ENCODE measurements at places on chromosomes 7 and 10. TPM values are rescaled to one million over a fixed set of nuclear protein-coding genes. Genes with fewer than 3 reads are reported as not detected.

GRCh38 chr7:141356161-141356560, 195.0 kb upstream of the AGK start:
- DNase-seq, result no peak

GRCh38 chr10:78656417-78657162, 412.2 kb upstream of the ZMIZ1 start:
- no peak for DNase-seq

Gene METTL27
- total RNA-seq, result 3.2 TPM

- no peak for DNase-seq
Observed at GRCh38 chr7:78565784-78566183, 767.2 kb downstream of the PHTF2 start.

DNA sequence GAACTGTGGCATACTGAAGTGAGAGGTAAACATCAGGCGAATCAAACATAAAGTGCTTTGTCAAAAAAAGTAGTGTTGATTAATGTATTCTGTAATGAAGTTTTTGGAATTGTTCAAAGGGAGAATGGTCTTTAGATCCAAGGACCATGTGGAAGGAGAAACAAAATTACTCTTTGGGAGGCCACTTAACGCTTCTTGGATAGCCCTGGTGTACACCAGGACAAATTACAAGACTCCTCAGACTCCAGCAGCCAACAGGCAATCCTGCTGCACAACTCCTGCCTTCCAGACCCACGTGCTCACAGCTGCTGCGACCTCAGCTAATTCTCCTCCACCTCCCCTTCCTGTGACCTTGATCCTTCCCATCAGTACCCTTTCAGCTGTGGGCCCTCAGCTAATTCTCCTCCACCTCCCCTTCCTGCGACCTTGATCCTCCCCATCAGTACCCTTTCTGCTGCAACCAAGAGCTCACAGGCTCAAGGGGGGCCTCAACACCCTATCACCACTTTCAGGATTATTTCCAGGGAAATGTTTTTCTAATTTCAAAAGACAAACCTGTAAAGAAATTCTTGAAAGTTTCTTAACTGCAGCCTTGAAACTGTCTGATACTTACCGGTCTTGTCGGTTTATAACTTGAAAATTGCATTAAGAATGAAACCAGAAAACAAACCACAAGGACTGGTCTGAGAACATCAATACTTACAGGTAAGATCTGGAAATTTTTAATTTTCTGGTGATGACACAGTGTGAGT, 29.7 kb upstream of the DDC start:
- DNase-seq, result no peak

DNA sequence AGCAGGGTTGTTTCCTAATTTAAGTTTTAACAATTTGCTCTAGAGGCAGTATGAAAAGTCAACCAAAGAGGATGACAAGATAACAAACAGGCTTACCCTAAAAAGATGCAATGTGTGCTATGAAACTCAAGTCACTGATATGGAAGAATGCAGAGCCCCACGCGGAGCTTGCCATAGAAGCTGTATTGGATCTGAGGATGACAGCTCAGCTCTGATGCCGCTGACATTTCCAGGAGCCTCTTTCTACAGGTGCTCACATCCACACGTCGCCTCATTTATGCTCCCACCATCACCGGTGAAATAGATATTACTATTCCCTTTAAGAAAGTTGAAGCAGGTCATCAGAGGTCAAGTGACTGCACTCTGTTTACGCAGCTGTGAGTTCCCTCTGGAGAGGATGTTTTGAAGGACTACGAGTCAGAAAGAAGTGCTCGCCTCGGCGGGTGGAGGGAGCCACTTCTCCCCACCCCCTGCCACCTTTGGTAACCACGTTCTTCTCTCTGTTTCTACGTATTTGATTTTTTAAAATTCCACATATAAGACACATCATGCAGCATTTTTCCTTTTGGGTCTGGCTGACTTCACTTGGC, 275.4 kb downstream of the GLRX3 start:
- DNase-seq, result no peak

Gene SYCE1
- total RNA-seq, result not detected

Gene ZNF853
- total RNA-seq, result 5.1 TPM

Gene CFAP70
- total RNA-seq, result 3.4 TPM

- DNase-seq, result no peak
Observed at GRCh38 chr7:3825491-3825890, 524.4 kb downstream of the SDK1 start.

- no peak for DNase-seq
Observed at GRCh38 chr7:142956951-142957623, 5.1 kb downstream of the KEL start.

Gene STK32C
- total RNA-seq, result 3.4 TPM

- DNase-seq, result no peak
Observed at GRCh38 chr10:101355072-101355706, 1.2 kb downstream of the BTRC start.

Gene ADAM12
- total RNA-seq, result 22.8 TPM

DNA sequence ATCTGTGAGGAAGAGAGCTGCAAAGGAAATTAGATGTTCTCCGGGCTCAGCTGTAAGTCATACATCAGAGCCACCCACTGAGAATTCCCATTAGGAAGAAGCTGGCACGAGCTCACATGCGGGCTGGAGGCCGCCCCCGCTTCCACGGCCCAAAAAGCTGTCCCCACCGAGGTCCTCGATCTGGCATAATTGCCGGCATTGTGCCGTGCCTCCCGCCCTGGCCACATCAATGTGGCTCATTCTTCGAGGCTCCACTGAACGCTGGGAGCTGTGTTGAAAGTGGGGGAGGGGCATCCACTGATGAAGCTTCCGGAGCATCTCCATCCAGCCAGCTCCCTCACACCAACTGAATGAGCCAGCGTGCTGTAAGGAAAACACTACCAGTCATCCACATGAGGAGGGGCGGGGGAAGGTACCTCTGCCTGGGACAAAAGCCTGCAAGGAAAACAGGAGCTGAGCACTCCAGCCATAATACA, 173.1 kb downstream of the PTPRN2 start:
- peak; percentile 32 for DNase-seq

DNA sequence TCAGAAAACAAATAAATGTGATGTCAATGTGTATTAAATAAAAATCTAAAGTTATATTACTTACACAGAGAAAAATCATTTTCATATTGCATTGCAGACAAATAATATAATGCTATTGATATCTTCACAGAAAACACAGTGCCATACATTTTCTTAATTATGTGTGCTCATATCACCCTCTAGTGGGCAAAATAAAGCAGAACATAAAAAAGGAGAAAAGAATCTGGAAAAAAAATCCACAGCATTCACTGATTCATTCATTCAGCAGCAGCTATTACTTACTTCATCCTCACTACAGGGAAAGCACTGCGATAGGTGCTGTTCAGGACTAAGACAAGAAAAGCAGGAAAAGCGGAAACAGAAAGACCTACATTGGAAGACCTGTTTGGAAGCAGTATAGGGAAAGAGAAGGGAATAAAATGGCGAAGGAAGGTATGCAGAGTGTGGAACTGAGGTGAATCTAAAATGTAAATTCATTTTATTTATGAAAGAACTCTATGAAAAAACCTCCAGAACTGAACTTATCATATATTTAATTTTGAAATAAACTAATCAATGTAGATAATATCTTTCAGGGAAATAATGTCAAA, 73.2 kb downstream of the POT1 start:
- DNase-seq, result no peak

- peak; percentile 54 for DNase-seq
Observed at GRCh38 chr10:76415554-76415953, 984.1 kb downstream of the LRMDA start.

Gene PHKG1
- total RNA-seq, result 8.9 TPM

DNA sequence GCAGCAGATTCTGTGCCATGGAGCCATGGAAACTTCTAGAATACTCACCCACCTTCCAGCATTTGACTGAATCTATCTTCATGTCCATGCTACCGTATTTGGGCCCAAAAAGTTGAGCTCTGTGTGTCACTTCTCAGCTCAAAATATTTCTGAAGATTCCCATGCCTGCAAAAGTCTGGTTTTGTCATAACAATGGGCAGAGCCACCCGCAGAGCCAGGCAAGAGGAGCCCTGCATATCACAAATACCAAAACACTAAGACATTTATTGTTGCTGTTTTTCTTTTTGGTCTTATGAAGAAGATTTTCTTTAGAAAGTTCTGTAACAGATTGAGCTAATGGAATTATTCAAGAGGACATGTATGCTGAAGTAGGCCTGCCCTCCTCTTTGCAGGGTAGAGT, 68.1 kb downstream of the PRTFDC1 start:
- DNase-seq, result no peak

- DNase-seq, result no peak
Observed at GRCh38 chr7:7861211-7861633, 107.4 kb upstream of the GLCCI1 start.

DNA sequence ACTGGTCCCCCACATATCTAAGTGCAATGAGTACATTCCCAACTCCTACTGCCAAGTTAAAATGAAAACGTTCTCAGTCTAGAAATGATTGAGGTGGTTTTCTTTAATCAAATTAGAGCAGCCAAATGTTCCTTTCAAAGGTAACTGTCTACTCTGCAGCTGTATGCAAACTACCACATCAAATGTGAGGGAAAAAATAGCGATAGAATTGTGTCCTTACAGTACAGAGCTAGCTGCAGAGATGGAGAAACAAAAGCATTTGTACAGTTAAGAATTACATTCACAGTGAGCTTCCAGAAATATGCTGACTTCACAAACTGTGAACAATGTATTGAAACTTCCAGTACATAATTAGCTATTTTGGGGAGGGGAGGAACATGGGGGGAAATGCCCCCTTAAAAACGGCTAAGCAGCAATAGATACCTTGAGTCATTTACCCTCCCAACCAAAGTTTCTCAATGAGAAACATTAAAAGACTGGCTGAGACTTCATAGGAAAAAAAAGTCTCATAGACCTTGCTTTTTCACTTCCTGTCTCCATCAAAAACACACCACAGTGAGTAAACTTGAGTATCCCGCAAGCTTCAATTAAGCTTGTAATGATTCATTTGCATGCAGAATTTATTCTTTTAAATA, 22.9 kb downstream of the CDK6 start:
- no peak for DNase-seq

DNA sequence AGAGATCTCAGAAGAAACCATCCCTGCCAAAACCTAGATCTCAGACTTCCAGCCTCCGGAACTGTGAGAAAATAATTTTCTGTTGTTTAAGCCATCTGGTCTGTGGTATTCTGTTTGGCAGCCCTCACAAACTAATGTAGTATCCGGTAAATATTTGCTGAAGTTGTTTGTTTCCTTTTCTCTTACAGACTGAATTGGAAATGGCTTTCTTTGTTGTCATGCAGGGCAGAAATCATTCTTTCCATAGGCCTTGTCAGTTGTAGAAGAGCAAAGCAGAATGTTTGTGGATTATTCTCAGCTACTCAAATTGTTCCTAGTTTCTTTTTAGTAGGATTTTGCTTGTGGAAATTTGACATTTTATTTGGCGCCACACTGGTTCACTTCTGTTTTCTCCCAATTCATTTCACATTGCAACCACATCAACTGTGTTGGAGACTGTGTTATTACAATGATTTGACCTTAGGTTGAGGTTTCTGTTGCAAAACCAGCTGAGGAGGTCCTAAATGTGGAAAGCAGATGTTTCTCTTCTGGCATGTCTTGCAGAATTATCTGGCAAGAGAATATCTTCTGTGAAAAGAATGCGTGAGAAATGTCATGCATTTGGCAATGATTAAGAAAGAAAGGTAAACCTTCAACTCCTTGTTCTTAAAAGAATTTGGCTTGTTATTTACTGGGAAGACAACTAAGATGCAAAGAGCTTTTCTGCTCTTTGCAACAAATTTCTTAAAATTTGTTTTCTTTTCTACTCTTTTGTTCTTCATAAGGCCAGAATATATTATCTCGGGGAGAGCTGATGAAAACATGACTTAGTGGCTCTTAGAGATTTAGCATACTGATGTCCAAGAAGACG, 25.8 kb downstream of the ACTA2 start:
- DNase-seq, result peak; percentile 97

DNA sequence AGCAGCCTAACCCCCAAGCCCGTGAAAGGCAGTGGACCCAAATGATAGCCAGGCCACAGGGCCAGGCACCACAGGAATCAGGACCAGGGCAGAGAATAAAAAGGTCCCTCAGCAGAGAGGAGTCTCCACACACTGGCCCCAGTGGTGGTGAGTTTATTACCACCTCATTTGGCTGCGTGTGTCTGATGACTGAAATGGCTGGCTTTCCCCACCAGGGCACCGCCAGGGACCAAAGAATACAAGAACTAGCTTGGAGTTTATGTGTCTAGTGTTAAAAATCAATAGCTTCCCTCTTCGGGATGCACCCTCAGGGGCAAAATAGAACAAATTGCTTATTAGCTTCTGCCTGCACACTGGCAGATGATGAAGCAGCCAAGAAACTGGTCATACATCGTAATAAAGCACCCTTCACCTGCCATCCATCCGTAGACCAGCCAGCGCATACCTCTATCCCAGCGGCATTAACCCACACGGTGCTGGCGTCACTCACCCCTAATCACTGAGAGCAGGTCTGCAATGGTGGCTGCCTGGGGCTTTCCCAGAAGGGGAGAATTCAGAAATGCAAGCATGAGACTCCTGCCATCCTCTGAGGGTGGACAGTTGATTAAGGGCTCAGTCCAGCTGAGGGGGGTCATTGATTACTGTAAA, 223.7 kb upstream of the ZMIZ1 start:
- DNase-seq, result no peak

Gene UNCX
- total RNA-seq, result not detected

DNA sequence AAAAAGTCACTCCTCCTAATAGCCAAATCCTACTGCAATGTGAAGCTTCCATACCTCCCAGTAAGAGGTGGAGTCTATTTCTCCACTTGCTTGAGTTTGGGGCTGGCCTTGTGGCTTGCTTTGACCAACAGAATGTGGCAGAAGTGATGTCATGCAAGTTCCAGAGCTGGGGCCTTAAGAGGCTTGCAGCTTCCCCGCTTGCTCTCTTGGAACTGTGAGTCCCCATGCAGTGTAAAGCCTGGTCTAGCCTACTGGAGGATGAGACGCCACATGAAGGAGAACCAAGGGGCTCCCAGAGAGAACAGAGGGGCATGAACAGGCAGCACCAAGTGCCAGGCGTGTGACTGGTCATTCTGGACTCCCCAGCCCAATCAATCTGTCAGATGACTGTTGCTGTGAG, 58.6 kb upstream of the OPALIN start:
- DNase-seq, result no peak

DNA sequence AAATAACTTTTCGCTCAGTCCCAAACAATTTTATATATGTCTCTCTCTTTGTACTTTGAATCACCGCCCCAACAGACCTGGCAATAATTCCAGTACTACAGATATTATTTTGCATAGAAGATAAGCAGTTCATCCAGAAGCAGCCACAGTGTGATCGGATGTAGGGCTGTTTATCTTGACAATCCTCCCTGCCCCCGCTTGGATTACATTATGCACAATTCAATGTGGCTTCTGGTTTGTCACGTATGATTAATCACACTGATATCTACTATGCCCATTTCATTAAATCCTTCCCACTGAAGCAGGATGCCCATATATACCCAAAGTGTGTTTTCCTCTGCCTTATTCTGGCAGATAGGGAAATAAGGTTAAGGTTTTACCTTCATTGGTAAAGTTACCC, 115.2 kb downstream of the PDE1C start:
- no peak for DNase-seq

All from skin of body (tissue), 3 donors.